ENCODE measurements at places on chromosomes 7 and 10.

GRCh38 chr7:121505540-121506182, 109.6 kb upstream of the FAM3C start:
- DNase-seq, result no peak

DNA sequence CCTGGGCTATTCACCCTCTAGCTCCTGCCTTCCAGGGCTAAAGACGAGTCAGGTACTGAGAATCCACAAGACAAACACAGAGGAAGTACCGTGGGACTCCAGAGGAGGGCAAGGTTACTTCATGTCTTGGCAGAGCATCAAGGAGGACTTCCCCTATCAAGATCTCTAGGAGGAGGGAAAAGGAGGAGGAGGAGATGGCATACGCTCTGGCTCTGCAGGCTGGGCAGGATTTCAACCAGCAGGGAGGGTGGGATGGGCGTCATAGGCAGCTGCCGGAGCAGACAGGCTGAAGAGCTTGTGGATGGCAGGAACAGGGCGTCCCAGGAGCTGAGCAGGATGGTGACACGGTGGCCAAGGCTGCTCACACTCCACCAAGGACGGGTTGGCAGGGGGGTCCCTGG, 21.3 kb downstream of the MDH2 start:
- DNase-seq, result peak; percentile 72

DNA sequence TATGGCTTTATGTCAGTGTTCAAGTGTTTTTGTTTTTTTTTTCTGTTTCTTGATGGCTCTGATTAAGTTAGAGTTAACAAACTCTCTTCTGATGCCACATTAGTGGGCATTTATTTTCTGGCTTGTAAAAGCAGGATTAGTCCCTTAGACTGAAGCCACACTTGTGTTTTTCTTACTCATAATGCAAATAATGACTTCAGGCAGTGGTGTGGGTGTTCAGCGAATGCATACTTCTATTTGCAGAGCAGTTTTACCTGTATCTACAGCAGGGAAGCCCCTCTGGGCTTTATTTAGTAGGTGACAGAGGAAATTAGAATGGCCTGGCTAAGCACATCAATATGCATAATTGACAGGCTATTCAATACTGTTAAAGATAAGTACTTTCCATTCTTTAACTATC, 79.9 kb downstream of the CNNM2 start:
- no peak for DNase-seq

GRCh38 chr7:152754075-152754730, 5.3 kb upstream of the ACTR3B start:
- no peak for DNase-seq

GRCh38 chr10:25530306-25530705, 355.5 kb downstream of the GPR158 start:
- no peak for DNase-seq

DNA sequence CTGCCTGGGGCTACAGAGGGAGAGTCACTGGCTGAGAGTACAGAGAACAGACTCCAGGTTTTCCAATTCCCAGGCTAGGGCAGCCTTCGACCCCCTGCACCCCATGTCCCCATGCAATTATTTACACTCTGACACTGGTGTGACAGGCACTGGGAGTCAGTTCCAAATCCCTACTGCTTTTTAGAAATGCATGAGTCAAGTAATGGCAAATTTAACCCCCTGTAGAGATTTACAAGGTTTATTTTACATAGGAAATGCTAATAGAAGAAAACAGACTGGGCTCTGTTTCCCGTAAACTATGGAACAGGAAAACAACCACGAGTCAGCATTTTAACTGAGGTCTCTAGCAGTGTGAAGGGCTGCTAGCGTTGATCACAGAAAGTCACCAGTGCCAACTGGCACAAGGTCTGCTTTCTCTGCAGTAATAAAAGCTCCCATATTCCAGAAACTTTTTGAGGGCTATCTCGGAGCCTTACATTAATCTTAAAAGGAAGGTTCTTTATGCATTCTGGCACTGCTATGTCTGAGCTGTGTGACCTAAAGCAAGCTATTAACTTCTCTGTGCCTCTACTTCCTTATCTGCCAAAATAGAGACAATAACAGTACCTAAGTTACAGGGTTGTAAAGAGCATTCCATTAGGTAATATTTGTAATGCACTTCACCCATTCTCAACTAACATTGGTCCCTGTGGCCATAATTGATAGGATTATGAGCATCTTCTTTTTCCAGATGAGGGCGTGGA, 28.2 kb downstream of the NOD1 start:
- DNase-seq, result no peak

DNA sequence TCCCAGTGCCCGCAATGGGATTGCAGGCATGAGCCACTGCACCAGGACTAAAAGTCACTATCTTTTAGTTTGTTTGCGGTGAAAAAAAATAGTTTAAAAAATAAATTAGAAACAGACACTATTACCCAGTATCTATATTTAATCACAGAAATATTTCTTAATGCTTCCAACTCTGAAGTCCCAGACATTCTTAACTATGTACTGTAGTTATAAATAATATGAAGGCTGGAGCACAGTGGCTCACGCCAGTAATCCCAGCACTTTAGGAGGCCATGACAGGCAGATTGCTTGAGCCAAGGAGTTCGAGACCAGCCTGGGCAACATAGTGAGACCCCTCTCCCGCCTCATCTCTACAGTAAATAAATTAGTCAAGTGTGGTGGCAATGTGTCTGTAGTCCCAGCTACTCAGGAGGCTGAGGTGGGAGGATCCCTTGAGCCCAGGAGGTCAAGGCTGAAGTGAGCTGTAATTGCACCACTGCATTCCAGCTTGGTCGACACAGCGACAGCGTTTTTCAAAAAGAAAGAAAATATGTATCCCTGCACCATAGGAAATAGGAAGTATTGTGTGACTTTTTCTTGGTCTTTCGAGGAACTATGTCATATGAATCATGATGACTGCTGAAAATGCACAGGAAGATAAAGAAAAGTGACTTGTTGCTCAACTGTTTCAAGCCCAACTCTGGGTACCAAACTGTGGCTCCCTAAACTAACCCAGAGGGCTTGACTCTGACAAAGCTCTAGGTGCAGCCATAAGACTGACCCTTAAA, 74.9 kb upstream of the STEAP1B start:
- DNase-seq, result peak; percentile 13

DNA sequence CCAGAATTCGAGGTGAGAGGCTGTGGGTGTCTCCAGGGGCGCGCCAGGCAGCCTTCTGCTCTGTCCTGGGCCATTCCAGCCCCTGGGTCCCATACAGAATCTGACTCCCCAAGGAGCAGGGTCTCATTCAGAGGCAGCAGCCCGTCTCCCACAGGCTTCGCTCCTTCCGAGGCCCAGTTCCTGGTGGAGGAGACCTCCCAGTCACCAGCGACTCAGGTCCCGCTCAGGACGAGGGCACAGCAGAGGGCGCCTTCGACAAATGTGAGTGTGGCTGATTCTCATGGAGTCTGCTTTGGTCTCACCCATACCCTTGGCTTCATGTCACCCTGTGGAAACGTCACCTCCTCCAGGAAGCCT, 81.8 kb upstream of the GPR26 start:
- DNase-seq, result no peak

DNA sequence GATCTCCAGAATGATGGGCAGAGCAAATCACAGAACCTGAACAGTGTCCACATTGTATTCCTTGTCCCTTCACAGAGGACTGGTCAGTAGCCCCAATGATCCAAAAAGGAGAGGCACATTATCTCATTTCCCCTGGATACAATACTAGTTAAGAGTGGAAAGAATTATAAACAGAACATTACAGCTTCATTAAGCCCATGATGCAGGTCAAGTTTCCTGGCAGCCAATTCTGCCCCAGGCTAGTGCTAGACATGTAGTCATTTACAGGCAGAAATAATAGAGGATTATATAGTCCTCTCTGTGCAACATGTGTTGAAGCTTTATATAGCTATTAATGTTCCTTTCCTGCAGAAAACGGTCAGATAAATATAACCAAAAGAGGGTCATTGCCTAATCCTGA, 124.3 kb upstream of the WNT16 start:
- no peak for DNase-seq

DNA sequence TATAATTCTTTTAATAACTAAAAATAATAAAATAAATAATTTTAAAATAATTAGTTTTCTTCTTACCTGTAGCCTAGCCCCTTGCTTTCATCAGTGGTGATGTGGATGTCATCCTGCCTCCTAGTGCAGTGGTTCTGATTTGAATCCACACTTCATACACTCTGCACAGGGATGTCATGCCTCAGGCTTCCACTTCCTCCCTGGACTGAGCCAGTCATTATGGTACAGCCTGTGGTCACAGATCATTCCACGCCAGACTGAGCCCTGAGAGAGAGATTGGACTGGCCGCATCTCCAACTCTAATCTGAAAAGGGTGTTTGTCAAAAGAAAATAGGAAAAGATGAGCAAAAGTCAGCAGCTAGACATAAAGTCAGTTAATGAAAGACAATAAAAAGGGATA, 436.2 kb upstream of the IGFBP3 start:
- no peak for DNase-seq

DNA sequence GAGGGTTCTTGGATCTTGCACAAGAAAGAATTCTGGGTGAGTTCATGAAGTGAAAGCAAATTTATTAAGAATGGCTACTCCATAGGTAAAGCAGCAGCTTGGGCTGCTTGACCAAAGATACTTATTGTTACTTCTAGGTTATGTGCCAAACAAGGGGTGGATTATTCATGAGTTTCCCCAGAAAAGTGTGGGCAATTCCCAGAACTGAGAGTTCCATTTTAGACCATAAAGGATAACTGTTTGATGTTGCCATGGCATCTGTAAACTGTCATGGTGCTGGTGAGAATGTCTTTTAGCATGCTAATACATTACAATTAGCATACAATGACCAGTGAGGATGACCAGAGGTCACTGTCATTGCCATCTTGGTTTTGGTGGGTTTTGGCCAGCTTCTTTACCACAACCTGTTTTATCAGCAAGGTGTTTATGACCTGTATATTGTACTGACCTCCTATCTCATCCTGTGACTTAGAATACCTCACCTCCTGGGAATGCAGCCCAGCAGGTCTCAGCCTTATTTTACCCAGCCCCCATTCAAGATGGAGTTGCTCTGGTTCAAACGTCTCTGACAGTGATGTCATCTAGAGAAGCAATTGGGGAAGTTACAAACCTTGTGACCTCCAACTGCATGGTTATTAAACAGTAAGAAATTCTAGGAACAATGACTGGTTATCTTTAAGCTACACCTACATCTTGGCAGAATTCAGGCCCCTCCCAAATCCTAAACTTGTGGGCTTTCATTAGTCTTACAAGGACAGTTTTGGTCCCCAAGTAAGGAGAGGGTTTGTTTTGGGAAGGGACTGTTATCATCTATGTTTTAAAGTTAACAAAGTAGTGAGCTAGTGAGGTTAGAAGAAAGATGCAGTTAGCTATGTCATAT, 48.0 kb upstream of the INHBA start:
- DNase-seq, result peak; percentile 39

DNA sequence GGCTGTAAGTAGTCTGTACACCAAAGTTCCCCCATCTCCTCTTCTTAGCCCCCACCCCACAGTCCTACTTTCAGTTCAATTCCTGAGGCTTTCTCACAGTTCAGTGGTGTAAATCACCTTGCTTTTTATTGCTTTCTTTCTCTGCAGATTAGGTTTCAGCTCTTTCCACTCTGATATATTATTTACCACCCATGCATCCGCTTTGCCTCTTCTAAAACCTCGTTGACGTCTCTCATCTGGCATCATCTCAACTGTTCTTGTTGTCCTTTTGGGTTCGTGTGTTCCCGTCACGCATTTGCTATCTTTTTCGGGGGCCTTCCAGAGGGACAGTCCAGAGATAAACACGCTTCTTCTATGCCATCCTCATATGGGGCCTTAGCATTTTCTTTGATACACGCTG, 597.9 kb upstream of the DPP6 start:
- no peak for DNase-seq

- DNase-seq, result no peak
Observed at GRCh38 chr7:129782818-129783583, 169.8 kb downstream of the UBE2H start.

- peak; percentile 32 for DNase-seq
Observed at GRCh38 chr10:133159950-133160825, at the start of gene KNDC1. TSS of gene KNDC1 (plus strand) at chr10:133160219. CDS start at chr10:133160468, 249 bp downstream.

GRCh38 chr10:103917302-103918052, 507 bp downstream of the STN1 start:
- peak; percentile 63 for DNase-seq

DNA sequence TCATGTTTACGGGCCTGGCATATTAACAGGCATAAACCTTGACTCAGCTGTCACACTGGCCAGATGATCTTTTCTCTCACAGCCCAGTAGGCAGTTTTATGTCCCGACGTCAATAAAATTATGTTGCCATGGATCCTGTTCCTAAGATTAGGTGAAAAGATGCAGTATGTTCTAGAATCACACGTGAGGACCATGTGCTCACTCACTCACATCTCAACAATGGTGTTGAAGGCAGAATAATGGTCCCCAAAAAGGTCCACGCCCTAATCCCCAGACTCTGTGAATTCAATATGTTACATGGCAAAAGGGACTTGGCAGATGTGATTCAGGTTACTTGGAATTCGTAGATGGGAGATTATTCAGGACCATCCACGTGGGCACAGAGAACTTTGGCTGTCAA, 3.5 kb downstream of the DOCK1 start:
- DNase-seq, result no peak

DNA sequence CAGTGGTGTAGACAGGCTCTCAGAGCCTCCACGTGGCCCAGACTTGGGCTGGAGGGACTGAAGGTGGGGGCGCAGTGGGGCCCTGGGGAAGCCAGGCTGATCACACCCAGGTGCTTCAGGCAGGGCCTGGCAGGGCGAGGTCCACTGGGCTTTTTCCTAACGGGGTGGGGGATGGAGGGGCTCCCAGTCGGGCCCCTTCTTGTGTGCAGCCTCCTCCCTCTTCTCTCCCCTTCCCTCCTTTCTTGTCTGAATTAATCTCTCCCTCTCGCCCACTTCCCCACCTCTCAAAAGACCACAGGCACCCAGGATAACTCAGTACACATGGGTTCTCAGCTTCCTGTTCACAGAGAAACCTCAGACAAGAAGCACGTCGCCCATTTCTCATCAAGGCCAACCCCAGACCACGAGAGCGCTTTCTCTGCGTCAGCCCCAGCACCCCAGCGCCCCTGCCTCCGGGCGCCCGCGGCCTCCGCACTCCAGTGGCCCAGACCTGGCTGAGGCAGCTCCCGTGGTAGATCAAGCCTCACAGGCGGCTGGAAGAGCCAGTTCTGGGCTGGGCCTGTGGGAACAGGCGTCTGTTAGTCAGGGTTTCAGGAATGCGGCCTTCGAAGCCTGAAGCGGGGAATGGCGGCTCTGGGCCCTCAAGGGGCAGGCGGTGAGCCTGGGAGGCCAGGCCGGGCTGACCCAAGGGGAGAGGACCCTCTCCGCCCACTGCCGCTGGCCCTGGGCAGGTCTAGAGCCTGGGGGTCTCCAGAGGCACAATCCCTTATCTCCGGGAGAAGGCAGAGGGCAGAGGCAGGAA, 50.6 kb downstream of the PWWP2B start:
- peak; percentile 68 for DNase-seq

- no peak for DNase-seq
Observed at GRCh38 chr7:133275446-133276095, 22.7 kb downstream of the EXOC4 start.

- no peak for DNase-seq
Observed at GRCh38 chr10:50585921-50586739, 37.6 kb downstream of the SGMS1 start.

GRCh38 chr7:121084748-121085336, 96.3 kb downstream of the CPED1 start:
- DNase-seq, result no peak

- DNase-seq, result no peak
Observed at GRCh38 chr10:60139798-60140566, 233.6 kb upstream of the CCDC6 start.

- DNase-seq, result peak; percentile 61
Observed at GRCh38 chr10:3850999-3851937, 66.3 kb upstream of the KLF6 start.

- no peak for DNase-seq
Observed at GRCh38 chr7:134802762-134803161, 23.3 kb downstream of the CALD1 start.

GRCh38 chr7:46047581-46047980, 126.5 kb upstream of the IGFBP3 start:
- no peak for DNase-seq
